Inflammatory macrophage (primary cell): ENCODE measurements at places on chromosomes 6 and 20.

DNA sequence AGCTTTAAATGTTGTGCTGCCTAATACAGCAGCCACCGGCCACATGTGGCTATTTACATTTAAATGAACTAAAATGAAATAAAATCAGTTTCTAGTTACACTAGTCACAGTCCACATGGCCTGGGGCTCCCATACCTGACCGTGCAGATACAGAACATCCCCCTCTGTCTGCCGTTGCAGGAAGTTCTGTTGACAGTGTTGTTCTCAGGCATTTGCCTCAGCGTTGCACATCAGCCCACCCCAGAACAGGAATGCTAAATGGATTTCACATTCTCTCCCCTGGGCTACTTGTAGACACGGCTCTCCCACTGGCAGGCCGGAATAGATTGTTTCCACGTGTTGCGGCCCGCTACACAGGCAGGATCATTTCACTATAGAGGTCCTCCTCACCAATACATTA, 26.3 kb downstream of the JAG1 start:
- DNase-seq, result no peak

GRCh38 chr6:168577496-168577895, 136.5 kb downstream of the SMOC2 start:
- no peak for DNase-seq

DNA sequence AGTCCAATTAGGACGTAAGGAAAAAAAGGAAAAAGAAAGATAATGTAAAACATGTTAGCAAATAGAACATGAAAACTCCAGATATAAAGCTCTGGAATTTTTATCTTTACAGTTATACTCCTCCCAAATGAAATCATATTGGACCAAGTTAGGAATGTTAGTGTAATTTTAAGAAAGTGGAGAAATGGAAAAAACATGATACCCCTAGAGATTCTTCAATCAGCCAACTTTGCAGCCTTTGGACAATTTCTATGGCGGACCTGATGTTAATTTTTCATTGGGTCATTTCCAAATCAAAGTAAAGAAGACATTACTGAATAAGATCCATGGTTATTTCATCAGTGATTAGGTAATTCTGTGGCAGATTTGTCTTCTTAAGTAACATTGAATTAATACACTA, 748.7 kb downstream of the RFPL4B start:
- DNase-seq, result no peak

DNA sequence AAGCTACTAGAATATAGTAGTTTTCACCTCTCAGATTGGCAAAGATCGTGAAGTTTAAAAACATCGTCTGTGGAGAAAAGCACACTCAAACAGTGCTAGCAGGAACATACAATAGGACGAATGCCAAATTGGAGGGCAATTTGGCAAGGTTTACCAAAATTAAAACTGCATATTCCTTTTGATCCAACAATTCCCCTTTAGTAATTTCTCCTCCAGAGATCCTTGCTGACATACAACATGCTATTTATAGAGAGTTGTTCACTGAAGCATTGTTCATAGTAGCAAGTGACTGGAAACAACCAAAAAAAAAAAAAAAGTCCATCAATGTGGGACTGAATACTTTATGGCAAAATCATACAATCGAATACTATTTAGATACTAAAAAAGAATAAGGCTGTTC, 202.2 kb downstream of the ATXN1 start:
- no peak for DNase-seq

- DNase-seq, result no peak
These were observed 4.9 kb downstream of the SPINT4 start for GRCh38 chr20:45727044-45727443.

GRCh38 chr20:62192635-62193034, 9.8 kb downstream of the MTG2 start:
- DNase-seq, result no peak

DNA sequence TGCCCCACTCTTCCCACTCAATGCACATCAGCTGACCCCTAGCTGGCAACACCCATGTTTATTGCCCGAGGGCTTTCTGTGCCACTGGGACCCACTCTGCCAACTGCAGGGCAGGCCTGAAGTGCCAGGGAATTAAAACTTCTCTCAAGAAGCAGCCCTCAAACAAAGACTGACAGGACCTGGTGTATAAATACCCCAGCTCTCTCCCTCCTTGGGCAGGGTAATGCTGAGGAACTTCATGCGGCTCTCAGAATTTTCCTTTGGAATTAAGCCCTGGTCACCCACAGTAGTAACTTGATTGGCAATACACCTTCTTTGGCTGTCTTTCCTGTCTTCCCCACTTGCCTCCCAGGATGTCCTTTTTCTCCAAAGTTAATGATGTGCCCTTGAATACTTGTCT, 5.3 kb upstream of the GDAP1L1 start:
- no peak for DNase-seq

GRCh38 chr20:32902456-32903420, 44.0 kb downstream of the EFCAB8 start:
- peak; percentile 53 for DNase-seq

- no peak for DNase-seq
These were observed 4.5 kb upstream of the TFAP2D start for GRCh38 chr6:50708664-50709365.

- DNase-seq, result no peak
These were observed 273.9 kb downstream of the RFPL4B start for GRCh38 chr6:112620812-112621569.

- DNase-seq, result no peak
These were observed 57.8 kb upstream of the PNRC1 start for GRCh38 chr6:89022798-89023197.

- DNase-seq, result no peak
These were observed 34.0 kb downstream of the HLA-F start for GRCh38 chr6:29757282-29757681.

DNA sequence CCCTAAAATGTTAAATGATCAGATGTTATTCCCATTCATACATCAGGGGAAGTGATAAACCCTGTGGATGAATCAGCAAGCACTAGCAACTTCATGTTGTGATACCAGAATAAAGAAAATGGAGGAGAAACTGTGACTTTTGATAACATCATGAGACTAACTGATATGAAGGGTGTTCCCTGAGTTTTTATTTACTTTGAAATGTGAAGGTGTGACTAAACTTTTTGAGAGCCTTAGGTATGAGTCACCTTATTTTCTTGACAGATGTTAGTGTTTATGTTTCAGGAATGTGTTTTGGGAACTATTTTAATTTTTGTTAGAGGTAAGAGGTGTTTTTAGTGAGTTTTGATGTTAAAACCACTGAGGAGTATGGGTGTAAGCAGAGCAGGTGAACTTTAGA, 4.4 kb downstream of the PARD6B start:
- DNase-seq, result no peak

DNA sequence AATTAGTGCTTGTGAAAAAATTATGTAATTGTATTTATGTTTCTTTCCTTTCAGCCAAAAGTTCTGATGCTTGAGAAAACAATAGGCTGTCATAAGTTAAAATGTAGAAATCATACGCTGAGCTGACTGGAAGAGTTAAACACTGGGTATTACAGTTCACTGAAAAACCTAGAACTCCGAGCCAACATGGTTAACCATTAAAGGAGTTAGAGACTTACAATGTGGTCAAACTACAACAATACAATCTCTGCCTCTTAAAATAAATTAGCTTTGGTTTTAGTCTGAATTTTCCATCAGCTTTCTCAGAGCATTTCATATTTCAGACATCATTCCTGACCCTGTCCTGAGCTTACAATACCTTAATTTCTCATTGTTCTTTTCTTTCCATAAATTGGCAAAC, 91.0 kb downstream of the COL12A1 start:
- DNase-seq, result no peak

- DNase-seq, result no peak
These were observed 8.6 kb upstream of the LY6G5C start for GRCh38 chr6:31689249-31690110.

DNA sequence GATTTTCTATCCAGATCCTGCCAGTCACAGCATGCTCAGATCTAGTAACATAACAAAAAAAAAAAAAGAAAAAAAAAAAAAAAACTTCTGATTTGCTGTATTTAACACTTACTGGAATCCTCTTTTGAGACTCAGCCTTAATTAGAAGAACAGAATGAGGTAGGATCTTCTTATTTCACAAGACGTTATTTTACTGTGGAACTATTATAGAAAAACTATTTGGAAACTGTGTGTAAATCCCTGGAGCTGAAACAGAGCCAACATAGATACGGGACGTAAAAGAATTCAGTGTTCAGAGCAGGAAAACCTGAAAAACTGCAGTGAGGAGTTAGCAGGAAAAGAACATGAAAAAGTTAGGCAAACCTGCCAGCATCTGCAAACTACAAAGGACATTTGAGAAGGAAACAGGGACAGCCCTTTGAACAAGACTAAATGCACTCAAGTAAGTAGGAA, 3.4 kb upstream of the ZNF217 start:
- DNase-seq, result no peak

DNA sequence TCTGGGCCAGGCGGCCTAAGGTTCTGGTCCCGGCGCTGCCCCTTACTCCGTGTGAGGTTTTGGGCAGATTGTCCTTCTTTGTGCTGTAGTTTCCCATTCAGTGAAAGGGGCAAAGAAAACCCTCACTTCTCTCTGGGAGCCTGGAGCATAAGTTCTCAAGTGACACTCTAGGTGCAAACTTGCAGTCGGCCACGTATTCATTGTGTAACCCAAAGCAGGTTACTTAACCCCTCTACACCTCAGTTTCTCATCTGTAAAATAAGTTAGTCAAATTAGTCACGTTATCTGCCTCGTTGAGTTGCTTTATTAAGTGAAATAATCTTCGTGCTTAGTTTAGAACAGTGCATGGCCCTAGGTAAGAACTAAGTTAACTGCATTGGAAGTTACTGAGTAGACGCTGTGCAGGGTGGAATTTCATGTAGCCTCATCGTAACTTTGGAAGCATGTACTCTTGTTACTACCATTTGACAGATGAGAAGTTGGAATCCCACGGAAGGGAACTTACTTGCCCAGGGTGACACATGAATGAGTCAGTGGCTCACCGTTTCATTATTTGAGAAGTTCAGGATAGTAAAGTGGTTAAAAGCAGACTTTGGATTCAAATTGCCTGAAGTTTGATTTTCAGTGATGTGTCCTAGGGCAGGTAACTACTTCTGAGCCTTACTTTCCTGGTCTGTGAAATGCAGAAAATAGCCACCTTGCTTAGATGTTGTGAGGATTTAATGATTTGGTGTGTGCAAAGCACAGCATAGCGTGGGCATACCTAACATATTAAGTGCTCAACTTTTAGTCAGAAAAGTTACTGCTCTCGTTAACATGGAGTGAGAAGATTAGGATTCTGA, 556 bp upstream of the MROH8 start:
- peak; percentile 41 for DNase-seq

GRCh38 chr6:156725712-156726111, 51.5 kb upstream of the ARID1B start:
- no peak for DNase-seq

DNA sequence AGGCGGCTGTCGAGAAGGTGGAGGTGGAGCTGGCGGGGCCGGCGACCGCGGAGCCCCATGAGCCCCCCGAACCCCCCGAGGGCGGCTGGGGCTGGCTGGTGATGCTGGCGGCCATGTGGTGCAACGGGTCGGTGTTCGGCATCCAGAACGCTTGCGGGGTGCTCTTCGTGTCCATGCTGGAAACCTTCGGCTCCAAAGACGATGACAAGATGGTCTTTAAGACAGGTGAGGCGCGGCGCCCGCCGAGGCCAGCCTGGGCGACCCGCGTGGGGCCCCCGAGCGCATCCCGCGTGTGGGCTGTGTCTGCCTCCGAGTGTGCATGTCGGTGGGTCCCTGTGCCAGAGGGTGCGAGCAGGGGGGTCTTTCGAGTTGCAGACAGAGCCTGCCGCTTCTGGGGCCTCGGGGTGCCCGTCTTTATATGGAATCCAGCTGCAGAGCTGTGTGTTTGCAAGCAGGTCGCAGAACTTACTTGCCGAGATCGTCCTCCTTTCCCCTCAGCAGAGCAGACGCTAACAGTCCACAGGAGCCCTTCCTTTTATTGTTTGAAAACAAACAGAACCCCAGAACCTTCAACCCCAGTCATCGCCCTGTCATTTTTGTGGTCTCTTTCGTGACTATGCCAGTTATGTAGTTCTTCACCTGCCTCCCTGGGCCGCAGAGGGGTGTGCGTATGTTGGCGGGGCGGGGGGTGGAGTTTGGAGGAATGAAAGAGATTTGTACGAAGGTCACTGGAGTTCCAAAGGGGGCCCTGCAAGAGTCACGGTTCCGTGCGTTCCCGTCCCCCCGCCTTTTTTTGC, 766 bp downstream of the SLC16A10 start:
- DNase-seq, result no peak

GRCh38 chr6:47974106-47974505, 136.9 kb downstream of the PTCHD4 start:
- DNase-seq, result no peak

- DNase-seq, result no peak
These were observed 375.9 kb downstream of the RNF144B start for GRCh38 chr6:18763086-18763485.

GRCh38 chr6:81689580-81689979, 62.9 kb downstream of the TENT5A start:
- DNase-seq, result no peak

GRCh38 chr20:38209054-38209675, 44.1 kb upstream of the TGM2 start:
- DNase-seq, result no peak

DNA sequence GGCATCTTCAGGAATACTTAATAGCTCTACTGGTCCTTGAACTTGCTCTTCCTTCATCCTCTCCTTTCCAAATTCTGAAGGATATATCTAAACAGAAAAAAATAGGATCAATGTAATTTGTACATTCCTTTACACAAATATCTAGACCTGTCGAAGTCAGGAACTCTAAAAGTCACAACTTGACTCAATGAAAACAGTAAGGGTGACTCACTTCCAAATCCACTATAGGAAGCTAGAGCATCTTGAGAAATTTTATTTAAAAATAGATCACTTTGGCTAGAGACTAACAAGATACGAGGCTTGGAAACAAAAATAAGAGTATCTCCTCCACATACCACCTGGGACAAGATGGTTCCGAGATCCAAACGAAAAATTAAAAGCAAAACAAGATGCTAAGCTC, 12.2 kb downstream of the ESF1 start:
- DNase-seq, result no peak

GRCh38 chr6:36050305-36050704, 22.7 kb downstream of the MAPK14 start:
- no peak for DNase-seq

GRCh38 chr20:42979720-42980119, 210.0 kb downstream of the PTPRT start:
- DNase-seq, result no peak

DNA sequence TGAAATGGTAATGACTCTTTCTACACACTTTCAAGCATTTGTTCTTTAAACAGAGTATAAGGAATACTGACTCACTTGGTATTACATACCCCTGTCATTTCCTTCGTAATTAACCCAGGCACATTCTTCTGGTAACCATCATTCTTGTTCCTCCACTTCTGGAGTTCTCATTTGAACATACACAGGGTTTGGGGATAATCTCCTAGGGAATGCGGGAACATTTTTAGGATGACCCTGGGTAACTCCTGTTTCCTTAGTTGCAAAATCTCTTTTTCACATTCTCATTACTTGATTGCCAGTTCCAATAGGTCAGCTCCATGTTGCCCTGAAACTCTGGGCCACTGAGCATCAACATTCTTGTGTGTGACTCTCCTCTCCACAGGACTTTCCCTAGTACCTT, 51.5 kb upstream of the E2F3 start:
- no peak for DNase-seq

- no peak for DNase-seq
These were observed 54.6 kb downstream of the MAN1A1 start for GRCh38 chr6:119294984-119295383.

- no peak for DNase-seq
These were observed 456.5 kb downstream of the EPHA7 start for GRCh38 chr6:92962846-92963245.
